H1 (cell line): ENCODE measurements at places on chromosomes 16 and 17.

DNA sequence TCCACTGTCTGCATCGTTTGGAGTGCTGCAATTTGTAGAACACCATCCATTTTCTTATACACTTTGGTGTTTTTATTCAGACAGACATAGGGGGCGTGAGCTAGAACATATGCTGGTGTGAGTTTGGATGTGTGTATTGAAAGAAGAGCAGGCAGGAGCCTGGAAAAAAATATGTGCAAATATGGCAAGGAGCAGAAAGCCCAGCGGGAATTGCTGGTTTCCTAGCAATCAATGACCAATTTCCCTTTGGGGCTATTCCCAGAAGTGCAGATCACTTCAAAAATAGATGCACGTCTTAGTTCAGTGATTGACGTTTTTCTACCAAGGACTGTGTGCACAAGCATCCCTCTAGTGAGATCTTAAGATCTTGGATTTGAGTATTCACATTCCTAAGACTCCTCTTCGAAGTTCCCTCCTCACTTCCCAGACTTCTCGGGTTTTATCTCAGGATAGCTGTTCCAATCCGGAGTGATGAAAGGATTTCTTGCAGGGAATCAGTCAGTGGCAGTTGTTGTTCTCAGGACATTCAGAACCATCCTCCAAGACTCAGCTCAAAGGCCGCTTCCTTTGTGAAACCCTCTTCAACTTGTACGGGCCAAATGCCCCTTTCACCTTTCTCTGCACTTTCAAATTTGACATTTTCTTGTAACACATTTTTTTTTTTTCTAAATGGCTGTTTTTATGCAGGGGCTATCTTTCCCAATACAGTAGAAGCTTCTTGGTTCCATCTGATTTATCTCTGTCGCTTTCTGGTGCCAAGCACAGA lies 268.7 kb upstream of the ASIC2 start:
- DNase-seq: no peak

- DNase-seq: no peak
Measured at GRCh38 chr17:44941712-44942331, 5.8 kb downstream of the KIF18B start.

DNA sequence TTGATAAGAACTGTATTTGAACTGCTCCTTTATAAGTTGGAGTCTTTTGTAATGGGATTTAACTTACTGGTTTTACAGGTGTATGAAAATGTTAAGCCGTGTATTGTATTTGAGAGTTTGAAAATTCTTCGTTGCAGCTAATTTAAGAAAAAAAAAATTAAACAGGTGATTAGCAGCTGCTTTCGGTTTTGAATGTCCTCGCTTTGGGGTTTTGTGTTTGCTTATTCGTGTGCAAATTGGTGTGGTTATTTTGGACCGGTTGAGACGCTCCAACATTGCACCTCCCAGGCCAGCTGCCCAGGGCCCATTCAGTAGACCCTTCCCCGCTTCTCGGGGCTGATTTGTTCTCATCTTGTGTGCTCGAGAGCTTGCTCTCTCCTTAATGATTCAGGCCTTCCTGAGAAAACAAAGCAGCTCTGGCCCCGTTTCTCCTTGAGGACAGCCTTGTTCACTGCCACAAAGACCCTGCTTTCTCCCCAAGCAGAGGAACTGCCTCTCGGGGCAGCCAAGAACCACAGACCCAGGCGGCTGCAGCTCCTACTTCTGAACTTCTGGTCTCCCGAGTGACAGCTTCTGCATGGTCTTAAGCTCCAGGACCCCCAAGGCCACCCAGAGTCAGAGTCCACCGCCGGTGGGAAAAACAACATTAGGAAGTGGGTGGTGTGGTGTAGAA lies 100.5 kb downstream of the MSI2 start:
- no peak for DNase-seq

- no peak for DNase-seq
Measured at GRCh38 chr16:17273142-17273561, 197.6 kb downstream of the XYLT1 start.

DNA sequence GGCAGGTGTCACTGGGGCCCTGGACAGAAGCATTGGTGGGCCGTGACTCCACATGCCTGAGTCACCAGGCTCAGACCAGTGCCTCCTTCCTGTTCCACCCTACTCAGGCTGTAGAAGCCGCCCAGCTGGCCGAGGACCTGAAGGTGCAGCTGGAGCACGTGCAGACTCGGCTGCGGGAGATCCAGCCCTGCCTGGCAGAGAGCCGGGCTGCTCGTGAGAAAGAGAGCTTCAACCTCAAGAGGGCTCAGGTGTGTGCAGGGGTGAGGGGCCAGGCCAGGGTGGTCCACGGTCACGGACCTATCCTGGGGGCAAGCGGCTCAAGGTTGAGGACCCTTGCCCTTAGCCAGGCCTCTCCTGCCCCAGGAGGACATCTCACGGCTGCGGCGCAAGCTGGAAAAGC lies 9.6 kb downstream of the RNF40 start:
- DNase-seq: no peak

DNA sequence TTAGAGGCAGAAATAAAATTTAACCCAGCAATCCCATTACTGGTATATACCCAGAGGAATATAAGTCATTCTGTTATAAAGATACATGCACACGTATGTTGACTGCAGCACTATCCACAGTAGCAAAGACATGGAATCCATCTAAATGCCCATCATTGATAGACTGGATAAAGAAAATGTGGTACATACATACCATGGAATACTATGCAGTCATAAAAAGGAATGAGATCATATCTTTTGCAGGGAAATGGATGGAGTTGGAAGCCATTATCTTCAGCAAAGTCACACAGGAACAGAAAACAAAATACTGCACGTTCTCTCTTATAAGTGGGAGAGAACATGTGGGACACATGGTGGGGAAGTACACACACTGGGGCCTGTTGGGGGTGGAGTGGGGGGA lies 23.1 kb downstream of the SSH2 start:
- DNase-seq: no peak

DNA sequence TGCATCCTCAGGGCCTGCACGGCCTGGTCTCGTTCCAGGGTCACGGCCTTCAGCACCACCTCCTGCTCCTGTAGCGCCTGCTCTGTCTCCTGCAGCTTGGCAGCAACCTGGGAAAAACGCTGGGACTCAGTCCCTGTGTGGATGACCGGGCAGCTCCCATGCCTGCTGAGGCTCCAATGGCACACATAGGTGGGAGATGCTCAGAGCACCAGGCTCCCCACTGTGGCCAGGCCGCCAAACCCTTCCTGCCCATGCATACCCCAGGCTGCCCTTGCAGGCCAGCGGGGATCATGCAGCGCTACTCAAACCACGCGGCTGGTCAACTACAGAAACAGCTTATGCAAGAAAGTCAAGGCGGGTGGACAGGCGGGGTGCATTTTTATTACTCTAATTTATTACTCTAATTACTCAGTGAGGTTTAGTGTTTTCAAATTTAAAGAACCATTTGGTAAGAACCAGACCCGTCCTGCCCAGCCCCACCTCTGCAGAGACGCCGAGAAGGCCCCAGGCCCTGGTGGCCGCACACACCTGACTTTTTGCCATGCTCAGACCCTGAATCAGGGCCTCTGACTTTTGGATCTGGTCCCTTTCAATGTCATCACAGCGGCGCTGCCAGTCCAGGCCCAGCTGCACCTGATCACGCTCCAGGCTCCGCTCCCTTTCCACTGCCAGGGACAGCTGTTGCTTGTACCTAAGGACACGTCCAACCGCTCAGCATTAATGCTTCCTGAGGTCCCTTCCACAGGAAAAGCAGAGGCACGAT lies 34.0 kb downstream of the CCDC57 start:
- DNase-seq: no peak

DNA sequence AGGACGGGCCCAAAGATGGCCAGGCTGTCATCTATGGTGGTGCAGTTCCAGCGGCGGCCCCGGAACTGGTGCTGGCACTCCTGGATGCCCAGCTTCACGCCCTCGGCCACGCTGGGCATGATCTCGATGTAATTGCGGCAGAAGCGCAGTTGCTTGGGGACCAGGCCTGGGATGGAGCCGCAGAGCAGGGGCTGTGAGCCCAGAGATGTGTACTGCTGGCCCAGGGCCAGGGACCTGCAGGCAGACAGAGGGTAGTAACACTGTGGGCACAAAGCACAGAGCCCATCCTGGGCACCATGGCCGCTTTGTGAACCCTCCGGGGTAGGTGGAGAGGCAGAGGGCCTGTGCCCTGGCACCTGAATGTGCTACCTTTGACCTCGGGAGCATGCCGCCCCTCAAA lies 44.8 kb downstream of the WNT3 start:
- no peak for DNase-seq

DNA sequence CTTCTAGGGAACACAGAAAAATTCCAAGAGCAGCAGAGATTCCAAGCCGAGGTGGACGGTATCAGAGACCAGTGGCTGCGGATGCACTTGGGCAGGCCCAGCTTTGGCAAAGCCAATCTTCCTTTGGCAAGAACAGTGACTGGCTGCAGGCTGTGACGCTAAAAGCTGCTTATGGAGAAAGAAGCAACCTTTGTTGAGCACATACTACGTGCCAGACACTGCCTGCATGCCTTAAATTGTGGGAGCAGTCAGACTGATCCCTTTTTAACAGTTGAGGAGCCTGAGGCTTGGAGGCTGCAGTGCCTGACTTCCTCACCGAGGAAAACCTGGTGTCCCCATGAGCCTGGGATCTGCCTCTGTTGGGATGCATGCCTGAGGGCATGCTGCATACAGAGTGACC lies 69.0 kb upstream of the AMZ2 start:
- DNase-seq: no peak

DNA sequence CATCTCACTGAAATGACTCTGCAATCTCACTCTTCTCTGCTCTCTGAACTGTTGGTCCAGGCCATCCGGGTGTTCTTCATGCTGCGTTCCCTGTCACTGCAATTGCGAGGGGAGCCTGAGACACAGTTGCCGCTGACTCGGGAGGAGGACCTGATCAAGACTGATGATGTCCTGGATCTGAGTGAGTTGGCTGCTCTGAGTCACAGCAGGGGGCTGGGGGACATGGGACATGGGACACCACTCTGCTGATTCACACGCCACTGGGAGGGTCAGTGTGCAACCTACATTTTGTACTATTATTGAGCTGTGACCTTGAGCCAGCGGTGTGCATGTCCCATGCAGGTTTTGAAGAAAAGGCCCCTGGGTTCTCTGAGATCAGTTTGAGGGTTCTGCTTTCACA lies 116.5 kb downstream of the CLEC16A start:
- no peak for DNase-seq

- no peak for DNase-seq
Measured at GRCh38 chr17:13970531-13970930, 98.8 kb upstream of the COX10 start.

- no peak for DNase-seq
Measured at GRCh38 chr16:58497935-58498334, 2.0 kb upstream of the NDRG4 start.

DNA sequence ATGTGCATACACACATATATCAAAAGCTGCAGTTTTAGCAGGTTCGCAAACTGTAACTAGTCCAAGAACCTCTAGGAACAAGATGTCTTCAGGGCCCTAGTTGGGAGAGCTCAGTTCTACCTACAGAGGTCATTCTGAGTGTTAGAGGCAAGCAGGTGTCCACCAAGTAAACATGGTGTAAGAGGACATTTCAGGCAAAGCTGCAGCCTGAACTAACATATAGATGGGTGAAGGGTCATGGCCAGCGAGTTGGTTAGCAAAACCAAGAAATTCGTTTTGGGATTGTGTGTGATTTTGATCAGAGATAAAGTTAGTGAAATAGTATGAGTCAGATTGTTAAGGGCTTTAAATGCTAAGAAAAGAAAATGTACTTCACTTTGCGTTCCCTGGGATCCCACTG lies 24.6 kb downstream of the C17orf75 start:
- DNase-seq: no peak

- no peak for DNase-seq
Measured at GRCh38 chr17:82791532-82791931, 39.7 kb downstream of the TBCD start.

DNA sequence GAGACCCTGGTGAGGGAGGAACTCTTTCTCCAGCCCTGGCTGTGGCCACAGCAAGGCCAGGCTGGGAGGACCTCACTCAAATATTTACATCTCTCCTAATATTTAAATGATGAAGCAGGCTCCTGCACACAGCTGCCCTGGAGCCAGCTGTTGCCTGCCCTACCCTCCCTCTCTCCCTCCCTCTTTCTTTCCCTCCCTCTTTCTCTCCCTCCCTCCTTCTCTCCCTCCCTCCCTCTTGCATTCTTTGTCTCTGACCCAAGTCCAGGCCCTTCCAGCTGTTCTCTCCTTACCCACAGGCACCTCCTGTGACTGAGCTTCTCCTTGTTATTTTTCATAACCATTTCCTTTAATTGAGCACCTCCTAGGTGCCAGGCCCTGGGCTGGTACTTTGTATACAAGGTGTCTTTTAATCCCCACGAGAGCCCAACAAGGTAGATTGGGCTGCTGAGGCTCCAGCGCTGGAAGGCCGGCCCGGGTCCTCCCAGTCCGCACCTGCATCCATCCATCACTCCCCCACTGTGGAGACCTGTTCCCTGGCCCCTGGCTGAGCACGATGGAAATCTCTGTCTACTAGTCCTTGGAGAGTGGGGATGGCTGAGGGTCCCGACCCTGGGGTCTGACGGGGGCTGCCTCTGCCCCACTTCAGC lies 242.3 kb downstream of the SEC14L1 start:
- DNase-seq: no peak

DNA sequence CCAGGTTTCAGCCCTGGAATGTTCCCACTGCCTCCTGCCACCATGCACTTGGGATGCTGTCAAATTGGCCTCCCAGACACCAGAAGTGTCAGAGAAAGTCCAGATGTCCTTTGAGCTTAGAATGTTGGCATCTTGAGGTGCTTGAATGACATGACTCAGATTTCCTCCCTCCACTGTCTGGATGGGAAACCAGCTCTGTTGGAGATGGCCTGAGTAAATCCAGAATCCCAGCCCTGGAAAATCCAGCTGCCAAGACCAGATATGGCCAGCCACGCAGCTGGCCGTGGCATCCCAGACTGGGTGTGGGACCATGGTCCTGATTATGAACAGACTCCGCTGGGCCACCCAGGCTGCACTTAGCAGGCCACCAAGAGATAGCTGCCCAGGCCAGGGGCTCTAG lies 57.0 kb upstream of the CLEC3A start:
- no peak for DNase-seq

- DNase-seq: no peak
Measured at GRCh38 chr17:35467824-35468223, 19.3 kb upstream of the SLFN13 start.

GRCh38 chr16:12535535-12536411 lies 267.9 kb downstream of the CPPED1 start:
- no peak for DNase-seq

DNA sequence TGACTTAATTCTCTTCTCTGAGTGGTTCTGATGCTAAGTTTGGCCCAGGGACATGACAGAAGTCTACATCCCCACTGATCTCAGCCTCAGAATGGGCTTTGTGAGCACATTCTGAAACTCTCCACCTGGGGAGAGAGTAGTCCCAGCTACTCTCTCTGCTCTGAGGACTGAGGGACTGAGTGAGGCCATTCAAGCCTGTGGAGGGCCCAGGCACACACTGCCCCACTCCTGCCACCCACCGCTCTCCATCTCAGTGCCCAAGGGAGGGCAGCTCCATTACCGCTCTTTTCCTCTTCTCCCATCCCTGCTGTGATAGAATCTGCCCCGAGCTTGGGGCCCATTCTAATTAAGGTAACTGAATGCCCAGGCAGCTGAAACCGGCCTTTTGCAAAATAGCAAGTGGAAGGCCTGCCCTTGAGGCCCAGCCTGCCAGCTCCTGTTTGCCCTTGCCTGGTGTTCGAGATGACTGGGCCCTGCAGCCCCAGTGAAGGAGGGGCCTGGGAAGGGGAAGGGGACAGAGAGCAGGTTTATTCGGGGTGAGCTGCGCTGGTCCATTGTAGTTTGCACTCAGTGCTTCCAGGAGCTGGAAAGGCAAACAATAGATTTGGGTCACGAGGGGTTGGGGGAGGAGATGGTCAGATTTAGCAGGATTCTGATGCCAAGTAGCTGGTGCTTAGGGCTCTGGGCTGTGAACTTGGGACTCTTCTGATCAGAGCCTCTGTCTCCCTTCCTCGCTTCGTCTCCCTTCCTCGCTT lies 76.2 kb downstream of the RAB11FIP4 start:
- peak; percentile 58 for DNase-seq
